NCI-H1105 treated with DMSO at 0.1 percent for 48 hours (cell line): ENCODE measurements at places on chromosomes 2 and 18.

DNA sequence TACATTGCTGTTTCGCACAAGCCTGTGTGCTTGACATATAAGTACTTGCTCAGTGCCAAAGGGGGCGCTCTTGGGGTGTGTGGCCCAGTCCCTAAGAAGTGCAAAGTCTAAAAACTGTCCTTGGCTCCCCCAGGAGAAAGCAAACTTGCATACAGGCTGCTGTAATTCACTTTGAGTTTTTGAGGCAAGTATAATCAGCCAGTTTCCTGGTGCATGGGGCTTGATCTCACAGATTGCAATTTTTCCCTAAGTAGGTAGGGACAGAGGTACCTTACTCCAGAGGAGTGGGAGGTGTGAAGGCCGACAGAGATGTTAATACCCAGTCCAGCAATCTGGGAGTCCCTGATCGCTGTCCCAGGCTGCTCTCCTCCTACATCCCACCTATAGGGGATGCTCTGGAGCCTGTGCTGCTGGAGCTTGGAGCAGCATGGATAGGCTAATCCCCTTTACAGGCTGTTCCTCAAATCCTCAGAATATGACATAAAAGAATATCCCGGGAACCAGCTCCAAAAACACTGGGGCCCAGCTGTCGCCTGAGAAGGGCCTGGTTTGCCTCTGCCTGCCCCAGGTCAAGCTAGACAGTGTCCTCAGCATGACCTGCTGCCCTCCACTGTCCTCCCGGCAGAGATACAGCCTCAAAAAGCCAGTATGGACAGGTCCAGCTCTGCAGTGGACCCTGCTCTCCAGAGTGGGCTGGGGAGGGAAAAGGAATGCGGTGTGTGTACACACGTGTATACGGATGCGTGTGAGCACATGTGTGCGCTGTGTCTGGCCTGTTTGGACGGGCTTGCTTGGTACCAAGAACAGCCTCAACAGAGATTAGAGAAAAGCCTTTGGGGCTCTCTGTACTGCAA, 136.5 kb upstream of the HAAO start:
- DNase-seq, result no peak

- DNase-seq, result no peak
Observed at GRCh38 chr2:45072064-45072861, 63.0 kb upstream of the SIX2 start.

GRCh38 chr2:238285653-238286082, 2.7 kb downstream of the PER2 start:
- no peak for DNase-seq

DNA sequence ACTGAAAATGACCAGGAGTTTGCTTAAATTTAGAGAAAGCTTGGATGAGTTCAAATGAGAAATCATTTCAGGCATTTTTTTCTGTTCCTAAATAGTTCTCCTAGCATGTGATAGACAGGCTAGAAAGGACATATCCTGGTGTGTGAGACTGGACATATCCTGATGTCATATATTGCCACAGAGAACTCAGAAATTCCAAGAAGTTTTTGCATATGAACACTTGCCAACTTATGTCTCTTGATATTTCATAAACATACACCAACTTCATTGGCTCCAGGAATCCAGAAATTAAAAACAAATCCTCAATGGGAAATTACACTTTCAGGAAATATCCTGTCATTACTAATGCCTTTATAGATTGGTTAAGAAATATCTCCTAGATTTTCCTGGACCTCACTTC, 2.9 kb upstream of the SERPINB4 start:
- no peak for DNase-seq

DNA sequence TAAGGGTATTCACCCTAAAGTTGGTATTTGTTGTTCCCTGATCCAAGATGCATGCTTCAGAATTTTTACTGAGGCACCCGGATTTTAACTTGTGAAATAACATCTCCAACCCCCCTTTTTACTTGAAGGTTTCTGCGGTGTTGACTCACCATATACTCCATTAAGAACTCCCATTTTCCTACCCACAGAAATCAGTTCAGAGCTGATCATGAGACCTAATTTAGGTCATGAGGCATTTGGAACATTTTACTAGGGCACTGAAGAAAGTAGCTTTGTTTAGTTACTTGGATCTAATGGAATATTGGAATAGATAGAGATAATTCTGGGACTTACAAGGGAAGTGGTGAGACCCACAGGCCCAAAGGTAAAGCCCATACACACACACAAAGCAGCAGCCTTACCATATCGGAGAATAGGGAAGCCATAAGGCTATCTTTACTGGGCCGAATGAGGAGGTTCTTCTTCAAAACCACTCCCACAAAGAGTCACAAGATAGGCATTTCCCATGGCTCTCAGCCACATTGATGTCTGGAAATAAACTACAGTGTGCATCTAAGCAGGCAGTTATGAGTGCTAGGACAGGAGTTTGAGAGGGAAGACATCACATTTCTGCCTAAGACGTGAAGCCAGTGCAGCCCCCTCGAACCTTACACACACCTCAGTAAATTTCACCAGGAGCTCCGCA, 681.0 kb upstream of the LRRTM4 start:
- DNase-seq, result no peak

DNA sequence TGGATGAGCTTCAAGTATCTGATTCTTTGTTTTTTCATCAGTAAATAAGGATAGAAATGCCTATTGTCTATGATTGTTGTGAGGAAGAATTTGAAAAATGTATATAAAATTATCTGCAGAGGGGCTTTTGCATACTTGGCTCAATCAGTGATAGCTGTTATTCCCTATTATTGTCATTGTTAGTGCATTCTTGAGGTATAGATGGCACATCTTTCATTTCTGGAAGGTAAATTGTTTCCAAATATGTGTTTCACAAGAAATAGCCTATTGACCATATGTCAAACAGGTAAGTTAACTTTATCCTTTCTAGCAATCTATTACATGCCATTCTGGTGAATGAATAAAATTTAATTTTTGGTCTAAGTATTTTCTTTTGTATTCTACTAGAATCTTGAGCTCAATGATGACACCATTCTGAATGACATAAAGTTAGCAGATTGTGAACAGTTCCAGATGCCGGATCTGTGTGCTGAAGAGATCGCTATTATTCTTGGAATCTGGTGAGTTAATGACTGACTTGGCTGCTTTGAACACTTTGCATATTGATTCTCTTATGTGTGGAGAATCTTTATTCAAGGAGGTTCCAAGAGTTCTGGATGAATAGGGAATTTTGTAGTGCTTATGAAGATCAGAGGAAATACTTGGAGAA, 44.2 kb downstream of the TTC27 start:
- no peak for DNase-seq

DNA sequence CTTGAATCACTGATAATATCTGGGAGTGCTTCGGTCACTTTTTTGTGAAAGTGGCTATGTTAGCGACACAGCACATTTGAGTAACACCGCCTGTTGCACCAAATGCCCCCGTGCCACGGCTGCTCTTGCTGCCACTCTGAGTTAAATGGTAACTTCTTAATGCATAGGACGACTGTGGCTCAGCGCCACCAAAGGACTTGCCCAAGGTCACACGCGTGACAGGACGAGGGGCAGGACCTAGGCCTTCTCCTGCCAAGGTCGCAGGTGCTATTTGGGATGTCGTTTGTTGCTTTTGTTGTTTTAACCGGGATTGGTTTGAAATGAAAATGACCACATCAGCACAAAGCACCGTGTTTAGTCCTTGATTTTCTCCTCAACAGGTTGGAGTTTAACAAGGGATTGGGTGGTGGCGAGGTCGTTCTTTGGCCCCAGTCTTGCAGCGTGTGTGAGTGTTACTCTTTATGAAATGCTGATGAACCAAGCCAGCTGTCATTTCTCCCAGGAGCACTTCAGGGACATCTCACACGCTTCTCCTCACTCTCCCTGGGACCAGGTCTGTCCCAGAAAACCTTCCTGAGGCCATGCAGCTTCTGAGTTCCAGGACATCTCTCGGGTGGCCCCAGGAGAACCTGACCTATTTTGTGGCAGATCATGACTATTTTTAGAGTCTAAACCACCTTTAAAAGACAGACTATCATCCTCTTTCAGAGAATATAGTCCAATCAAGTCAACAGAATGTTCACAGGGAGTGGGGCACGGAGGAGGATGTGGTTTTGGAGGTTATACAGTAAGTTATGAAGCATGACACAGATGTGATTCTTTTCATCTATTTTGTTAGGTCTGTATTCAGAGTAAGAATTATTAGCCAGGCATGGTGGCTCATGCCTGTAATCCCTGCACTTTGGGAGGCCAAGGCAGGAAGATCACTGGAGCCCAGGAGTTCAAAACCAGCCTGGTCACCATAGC, 49.9 kb downstream of the MTCL1 start:
- no peak for DNase-seq
